ENCODE measurements at places on chromosomes 3 and 15.
A peak's percentile ranks its signal among the peaks of the same experiment; 100 is the strongest.

GRCh38 chr15:78915341-78916087 is 29.3 kb downstream of the CTSH start:
- no peak for DNase-seq

GRCh38 chr3:53236112-53236841 is 19.5 kb downstream of the TKT start:
- no peak for DNase-seq

- peak; percentile 34 for DNase-seq
Observed at GRCh38 chr3:53890726-53891475, 758 bp downstream of the SELENOK start.

DNA sequence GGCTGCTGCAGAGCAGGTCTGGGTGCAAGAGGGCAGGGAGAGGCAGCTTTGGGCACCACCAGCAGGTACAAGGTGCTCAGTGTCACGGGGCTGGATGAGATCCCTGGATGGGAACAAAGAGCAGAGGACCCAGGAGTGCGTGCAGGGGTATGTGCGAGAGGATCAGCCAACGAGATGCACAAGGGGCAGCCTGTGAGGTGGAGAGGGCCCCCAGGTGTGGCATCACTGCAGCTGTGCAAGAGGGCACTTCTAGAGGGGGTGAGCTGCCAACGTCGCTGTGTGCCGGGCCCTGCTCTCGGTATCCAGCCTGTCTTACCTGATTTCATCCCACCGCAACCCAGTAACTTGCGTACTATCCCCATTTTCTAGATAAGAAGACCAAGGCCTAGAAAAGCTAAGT is 67.3 kb upstream of the SNRPA1 start:
- no peak for DNase-seq

GRCh38 chr15:70507772-70508371 is 255.5 kb downstream of the UACA start:
- no peak for DNase-seq

GRCh38 chr3:5022187-5022965 is 43.1 kb downstream of the BHLHE40 start:
- no peak for DNase-seq

GRCh38 chr15:75955720-75956119 is 52.0 kb downstream of the FBXO22 start:
- DNase-seq, result no peak

GRCh38 chr15:94253742-94254141 is 22.4 kb downstream of the MCTP2 start:
- no peak for DNase-seq

GRCh38 chr3:46707601-46708011 is 6.4 kb downstream of the TMIE start:
- DNase-seq, result no peak

DNA sequence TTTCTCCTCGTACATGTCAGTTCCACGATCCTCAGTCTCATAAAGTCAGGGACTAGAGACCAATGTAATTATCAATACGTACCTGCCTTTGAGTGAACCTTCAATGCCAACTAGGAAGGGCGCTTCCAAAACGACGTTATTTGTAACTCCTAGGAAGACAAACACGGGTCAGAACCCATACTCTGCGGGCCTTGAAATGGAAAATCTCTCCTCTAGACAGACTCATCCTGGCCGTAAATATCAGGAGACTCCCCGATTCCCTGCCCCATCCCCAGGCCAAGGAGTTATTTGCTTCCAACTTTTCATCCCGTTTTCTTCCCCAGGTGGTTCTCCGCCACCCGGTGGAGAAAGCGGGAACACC is 578 bp downstream of the OIP5 start:
- DNase-seq, result no peak

GRCh38 chr3:169813757-169814517 is 1.2 kb upstream of the LRRC34 start:
- DNase-seq, result peak; percentile 42

GRCh38 chr15:60831540-60831939 is 352.6 kb upstream of the ICE2 start:
- DNase-seq, result no peak
